ENCODE measurements at places on chromosomes 2 and 18.

DNA sequence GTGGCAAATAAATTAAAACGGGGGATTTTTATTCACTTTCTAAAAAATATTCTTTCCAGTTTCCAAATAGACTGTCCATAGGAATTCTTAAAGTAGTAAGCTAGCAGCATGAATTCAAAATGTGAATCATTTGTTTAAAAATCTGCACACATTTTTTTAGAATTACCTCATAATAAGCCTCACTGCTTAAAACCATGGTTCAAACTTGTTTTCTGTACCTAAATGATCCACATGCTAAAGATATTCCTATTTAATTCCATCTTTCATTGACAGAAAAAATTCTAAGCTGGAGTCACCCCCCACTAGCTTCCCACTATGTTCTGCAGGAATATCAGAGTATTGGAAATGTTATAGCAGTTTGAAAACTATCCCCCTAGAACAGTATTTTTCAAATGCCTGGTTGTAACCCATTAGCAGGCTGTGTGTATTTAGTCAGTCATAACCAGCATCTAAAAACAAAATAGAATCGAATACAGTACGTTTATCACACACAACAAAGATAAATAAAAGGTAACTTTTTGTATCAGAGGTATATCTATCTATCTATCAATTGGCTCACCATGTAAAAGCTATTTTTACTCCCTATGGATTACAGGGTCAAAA is 11.2 kb upstream of the IKZF2 start:
- DNase-seq: peak; percentile 41

GRCh38 chr2:11754700-11755015 is 8.2 kb downstream of the LPIN1 start:
- DNase-seq: no peak

GRCh38 chr2:146214394-146214929 is 1630.4 kb upstream of the ACVR2A start:
- DNase-seq: no peak

DNA sequence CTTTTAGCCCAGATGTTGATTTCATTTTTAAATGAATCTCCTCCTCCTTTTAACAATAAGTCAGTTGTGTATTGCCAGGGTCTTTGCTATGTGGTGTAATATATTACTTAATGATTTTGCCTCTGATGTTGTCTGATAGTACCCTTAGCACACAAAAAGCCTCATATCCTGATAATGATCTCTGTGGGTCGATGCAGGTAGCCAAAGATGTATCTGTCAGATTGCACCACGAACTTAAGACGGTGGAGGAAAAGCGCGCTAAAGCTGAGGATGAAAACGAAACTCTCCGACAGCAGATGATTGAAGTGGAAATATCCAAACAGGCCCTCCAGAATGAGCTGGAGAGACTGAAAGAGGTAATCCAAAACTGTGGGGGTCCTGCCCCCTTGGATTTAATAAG is 14.8 kb downstream of the MTCL1 start:
- no peak for DNase-seq

GRCh38 chr2:114330594-114330993 is 111.8 kb upstream of the DPP10 start:
- DNase-seq: no peak

GRCh38 chr2:167151894-167152293 is 263.6 kb downstream of the XIRP2 start:
- no peak for DNase-seq

- DNase-seq: peak; percentile 76
Measured at GRCh38 chr18:57925706-57926105, 118.3 kb upstream of the NEDD4L start.

GRCh38 chr18:2653467-2653866 is 2.1 kb upstream of the SMCHD1 start:
- DNase-seq: no peak

DNA sequence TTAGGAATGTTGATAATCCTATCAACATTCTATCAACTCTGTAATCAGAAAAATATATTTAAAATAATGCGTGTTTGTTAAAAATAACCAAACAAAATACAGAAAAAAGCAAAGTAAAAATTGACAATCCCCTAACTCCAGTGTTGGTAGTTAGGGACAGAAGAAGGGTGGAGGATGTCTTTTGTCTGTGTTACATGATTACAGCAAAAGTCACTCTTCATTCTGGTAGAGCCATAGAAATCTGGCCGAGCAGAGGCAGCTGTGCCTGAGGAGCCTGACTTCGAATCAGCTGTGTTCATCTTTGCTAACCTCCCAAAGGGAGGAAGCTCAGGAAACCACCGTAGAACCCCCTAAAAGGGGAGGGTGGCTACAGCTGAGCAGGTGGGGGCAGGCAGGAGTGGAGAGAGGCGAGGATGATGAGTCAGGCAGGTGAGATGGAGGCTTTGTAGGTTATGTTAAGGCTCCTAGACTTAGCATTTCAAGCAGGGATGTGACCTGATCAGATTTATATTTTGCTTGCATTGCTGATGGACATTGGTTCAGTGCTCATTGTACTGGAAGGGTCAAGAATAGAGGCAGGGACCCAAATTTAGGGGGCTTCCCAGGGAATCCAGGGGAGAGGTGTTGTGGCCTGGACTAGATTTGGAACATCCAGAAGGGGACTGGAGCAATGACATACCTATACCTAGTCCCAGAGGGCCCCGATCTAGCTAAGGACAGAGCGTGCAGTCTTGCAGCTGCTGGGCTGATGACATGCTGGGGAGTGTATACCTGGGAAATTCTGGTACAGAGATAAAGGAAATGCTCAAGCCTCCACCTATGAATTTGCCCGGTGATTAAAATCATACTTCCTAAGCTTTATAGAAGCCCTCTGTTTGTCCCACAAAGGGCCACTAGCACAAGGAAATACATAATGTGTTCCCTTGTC is 95.7 kb downstream of the NEDD4L start:
- no peak for DNase-seq

- peak; percentile 74 for DNase-seq
Measured at GRCh38 chr2:108630567-108631405, 88.5 kb upstream of the RANBP2 start.

- DNase-seq: no peak
Measured at GRCh38 chr2:151399981-151400380, 9.7 kb upstream of the RIF1 start.

GRCh38 chr2:150859877-150860276 is 372.4 kb upstream of the RND3 start:
- no peak for DNase-seq

- DNase-seq: no peak
Measured at GRCh38 chr2:26314243-26314642, 31.7 kb upstream of the SELENOI start.

DNA sequence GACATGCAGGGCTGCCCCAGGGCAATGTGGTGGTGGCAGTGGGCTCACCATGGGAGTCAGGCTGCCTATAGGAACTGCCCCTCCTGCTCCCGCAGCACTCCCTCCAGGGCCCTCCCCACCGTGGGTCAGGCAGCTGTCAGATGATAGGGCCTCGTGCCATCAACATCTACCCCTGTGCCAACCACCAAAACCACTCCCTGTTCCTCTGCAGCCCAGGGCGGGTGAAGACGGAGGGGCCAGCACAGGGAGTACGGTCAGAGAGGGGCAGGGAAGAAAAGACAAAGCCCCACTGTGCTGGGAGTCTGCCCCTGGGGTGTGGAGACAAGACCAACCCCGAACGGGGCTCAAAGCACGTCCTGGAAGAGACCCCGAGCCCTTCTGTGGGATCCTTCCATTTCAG is 97.4 kb downstream of the TNS1 start:
- DNase-seq: no peak

- no peak for DNase-seq
Measured at GRCh38 chr2:101768556-101769220, 71.2 kb downstream of the MAP4K4 start.

GRCh38 chr18:31102025-31102684 is at the start of gene DSC2:
DSC2 (minus strand) TSS chr18:31102421; CDS start chr18:31101971, 450 bp downstream.
- no peak for DNase-seq

- no peak for DNase-seq
Measured at GRCh38 chr2:101267671-101268656, 15.3 kb downstream of the CNOT11 start.

GRCh38 chr18:49055754-49056172 is 105.0 kb upstream of the SMAD7 start:
- peak; percentile 91 for DNase-seq

DNA sequence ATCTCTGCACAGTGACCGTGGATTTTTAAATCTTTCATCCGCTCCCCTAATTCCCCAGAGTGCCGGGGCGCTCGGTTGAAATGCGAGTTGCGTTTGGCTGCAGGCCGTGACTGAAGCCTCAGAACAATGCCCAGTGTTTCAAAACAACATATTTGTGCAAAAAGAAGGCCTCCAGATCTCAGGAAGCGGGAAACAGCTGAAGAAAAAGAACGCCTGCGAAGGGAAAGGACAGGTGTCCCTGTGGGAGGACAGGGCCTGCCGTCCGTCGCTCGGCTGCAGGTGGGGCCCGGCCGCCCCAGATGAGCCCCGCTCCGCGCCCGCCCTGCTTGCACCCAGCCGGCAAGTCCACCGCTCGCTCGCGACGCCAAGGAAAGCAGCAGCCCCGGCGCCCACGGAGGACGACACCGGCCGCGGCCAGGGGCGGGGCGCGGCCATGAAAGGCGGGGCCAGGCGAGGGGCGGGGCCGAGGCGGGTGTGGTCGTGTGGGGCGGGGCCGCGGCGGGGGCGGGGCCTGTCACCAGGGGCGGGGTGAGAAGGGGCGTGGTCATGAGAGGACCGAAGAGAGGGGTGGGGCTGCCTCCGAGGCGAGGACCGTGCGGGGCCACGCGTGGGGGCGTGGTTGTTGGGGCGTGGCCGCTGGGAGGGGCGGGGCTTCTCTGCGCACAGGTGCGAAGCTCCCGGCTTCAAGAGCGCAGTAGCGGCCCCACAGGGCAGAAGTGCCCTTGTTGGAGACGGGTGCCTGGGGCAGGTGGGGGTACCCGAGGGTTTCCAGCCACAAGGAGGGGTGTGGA is 17.6 kb upstream of the BOK start:
- peak; percentile 26 for DNase-seq

- DNase-seq: no peak
Measured at GRCh38 chr2:86367499-86367777, 30.0 kb upstream of the REEP1 start.

DNA sequence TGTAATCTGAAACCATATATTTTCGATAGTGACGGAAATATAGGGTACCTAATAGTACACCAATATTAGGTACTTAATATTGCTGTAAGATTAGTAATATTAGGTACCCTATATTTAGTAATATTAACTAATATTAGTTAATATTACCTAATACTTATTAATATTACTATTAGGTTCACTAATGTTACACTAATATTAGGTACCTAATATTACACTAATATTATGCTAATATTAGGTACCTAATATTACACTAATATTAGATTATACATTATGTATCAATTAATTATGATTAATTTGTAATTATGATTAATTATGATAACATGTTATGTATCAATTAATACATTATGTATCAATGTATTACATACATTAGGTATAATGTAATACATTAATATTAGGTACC is 518.2 kb upstream of the LRATD1 start:
- DNase-seq: no peak

DNA sequence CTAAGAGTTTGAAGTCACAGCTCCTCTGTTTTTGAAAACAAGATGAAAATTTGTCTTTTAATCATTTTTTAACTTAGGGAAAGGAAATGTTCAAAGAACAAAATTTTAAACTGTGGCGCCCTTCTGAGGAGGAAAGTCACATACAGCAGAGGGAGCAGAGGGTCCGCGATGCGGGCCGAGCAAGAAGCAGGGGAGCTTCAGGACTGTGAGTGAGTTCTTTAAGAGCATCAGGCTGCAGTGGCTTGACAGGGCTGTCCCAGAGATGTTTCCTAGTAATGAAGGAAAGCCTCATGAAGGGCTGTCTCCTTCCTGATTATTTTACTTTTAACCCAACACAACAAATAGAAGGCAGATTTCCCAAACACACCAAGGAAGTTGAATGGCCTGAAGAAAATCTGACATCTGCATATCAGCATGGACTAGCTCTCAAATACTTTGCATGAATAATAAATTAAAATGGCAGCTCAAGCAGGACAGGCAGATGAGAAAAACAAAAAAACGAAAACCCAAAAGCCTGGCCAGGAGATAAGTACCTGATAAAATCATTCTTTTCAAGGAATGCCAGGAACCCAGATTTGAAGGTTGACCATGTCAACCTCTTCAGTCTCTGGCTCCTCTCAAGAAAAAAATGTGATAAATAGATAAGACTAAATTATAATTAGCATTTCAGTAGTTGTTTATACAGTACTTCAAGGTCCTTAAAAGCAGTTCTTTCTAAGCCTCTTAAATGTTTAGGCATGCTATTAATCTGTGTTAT is 60.8 kb downstream of the SLC40A1 start:
- no peak for DNase-seq

DNA sequence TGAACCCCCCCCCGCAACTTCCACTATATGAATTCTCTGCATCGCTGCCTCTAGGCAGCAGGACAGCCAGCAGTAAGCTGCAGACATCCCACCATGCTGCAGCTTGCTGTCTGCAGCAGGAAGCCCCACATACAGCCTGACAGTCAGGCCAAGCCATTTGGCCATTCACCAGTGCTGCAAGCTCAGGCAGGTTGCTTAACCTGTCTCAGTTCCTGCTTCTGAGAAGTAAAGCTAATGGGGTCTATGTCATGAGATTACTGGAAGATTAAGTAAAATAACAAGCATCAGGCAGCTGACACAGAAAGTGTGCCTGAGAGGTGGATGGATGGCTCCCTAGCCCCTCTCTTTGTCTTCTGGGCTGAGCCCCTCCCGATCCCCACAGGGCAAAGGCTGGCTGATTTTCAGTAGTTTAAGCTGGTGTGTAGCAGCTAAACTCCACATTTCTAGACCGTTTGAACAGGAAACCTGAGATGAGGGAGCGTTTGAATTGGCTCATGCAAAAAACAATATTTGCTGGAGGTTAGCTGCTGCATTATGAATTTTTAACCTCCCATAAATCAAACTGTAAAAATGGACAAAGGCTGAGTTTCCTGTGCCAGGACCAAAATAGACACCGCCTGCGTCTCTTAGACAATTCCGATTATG is 193.8 kb upstream of the ARL4C start:
- no peak for DNase-seq

GRCh38 chr18:48973731-48974130 is 23.0 kb upstream of the SMAD7 start:
- no peak for DNase-seq
